Fibroblast of skin of right quadriceps (primary cell): ENCODE measurements at places on chromosomes 2 and 18.

- peak; percentile 83 for DNase-seq
Observed at GRCh38 chr2:207256476-207257207, 90.9 kb upstream of the KLF7 start.

GRCh38 chr18:10006311-10006893 lies 92.6 kb downstream of the VAPA start:
- DNase-seq: peak; percentile 54

DNA sequence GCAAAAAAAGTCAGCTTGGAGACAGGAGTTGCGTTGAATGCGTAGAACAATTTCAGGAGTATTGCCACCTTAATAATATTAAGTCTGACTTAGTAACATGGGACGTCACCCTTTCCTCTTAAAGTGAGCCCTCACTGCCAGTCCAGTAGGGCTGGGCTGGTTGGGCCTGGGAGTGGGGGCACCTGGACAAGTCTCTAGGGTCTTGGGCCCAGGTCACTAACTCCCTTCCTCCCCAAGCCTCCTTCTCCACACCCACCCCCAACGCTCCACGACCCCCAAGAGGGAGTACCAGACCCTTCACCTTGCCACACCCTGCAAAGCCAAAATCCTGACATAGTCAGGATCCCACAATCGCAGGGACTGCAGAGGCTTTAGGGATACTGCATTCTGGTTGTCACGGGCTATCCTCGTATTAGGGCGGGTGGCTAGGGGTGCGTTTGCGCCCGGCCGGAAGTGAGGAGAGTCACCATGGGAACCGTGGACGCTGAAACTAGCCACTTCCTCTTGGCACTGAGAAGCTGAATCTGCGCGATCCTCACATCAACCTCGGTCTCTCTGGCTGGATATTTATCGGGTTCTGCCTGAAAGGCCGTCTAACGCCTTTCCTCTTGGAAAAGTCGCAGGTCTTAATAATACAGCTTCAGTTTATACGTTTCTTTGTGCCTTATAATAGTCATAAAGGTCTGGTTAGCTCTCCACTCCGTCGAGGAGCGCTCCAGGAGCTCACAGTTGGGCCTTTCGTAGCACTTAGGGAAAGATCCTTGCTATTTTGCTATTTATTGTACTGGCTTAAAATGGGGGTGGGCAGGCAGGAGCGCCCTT lies 10.3 kb upstream of the CXXC1 start:
- DNase-seq: peak; percentile 64

DNA sequence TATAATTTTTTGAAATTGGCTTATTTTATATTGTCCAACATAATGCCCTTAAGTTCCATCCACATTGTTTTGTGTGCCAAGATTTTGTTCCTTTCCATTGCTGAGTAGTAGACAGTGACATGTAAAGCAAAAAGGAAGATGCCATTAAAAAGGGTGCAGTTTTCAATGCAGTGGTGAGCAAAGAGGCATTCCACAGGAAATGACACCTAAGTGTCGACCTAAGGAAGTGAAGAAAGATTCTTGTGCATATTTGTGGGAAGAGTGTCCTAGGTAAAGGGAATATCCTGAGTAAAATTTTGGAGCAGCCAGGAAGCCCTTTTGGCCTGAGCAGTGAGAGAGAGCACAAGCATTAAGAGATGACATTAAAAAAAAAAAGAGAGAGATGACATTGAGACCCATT lies 1099.9 kb downstream of the DPP10 start:
- no peak for DNase-seq

DNA sequence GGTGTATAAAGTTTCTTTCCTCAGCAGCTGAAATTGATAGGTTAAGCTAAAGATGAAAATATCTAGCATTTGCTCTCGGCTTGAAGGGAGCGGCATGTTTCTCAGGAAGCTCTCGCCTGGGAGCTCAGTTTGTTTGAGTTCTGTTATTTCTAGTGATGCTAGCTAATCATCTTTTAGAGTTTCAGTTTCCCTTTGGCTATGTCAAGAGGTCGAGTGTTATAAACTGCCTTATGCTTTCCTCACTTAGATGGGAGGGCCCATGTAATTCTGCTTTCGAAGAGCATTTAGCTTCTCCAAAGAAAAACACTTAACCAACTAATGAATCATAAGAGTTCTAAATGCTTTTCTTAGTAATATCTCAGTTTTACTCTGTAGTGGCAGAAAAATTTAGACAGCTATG lies 33.6 kb downstream of the PLCL1 start:
- peak; percentile 18 for DNase-seq

- no peak for DNase-seq
Observed at GRCh38 chr2:96729748-96730147, 10.1 kb downstream of the LMAN2L start.

GRCh38 chr2:18119883-18120282 lies 241.4 kb downstream of the KCNS3 start:
- DNase-seq: peak; percentile 83

- no peak for DNase-seq
Observed at GRCh38 chr2:3243804-3244203, 133.8 kb downstream of the EIPR1 start.

DNA sequence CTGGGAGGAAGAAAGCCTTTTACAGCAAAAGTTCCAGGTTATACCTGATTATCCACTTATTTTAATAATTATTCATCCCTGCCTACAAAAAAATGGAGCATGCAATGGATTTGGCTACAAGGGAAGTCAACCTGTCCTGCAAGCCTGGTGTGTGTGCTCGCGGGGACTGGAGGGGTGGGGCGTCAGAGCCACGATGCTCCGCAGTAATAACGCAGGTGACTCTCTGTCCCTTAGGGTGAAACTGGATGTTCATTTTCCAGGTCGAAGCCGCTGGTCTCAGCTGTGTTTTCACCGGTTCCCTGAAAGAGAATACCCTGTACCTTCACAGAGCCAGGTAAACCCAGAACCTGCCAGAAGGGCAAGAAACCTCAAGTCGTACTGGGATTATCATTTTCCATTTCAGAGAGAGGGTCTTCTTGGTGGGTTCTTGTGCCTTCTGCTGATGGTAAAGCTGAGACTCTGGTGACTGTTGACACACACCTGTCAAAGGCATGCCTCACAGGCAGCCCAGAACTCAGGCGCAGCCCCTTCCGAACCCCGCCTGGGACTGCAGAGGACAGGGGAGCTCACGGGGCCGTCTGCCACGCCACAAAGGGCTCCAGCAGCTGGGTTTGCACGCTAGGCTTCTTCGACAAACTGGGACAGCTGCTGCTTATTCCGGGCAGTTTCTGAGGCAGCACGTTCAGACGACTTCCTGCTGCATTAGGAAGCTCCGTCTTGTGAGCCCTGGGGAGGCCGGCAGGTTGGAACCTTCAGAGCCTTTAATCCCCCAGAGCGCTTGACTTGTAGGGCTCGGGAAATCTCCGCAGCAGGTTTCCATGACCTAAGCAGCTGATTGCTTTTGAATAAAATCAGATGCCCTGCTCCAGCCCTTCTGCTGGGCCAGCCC lies 58.6 kb downstream of the KCNG2 start:
- peak; percentile 7 for DNase-seq

DNA sequence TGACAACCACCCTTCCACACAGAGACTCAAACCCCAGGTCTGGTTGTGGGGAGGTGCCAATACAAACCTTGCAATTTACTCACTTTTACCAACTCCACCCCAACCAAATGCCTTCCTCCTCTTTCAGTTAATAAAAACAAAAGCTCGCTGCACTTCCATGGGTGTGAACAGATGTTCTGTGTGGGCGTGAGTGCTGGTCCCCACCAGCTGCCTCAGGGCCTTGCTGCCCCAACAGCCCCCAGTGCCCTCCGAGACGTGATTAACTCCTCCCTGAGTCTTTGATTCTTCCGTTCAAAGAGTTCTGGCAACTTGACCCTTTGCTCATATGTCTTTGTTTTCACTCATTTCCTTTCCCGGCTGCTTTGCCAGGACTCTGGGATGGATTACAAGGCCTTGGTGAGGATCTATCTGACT lies 258.9 kb upstream of the CXCR4 start:
- no peak for DNase-seq

DNA sequence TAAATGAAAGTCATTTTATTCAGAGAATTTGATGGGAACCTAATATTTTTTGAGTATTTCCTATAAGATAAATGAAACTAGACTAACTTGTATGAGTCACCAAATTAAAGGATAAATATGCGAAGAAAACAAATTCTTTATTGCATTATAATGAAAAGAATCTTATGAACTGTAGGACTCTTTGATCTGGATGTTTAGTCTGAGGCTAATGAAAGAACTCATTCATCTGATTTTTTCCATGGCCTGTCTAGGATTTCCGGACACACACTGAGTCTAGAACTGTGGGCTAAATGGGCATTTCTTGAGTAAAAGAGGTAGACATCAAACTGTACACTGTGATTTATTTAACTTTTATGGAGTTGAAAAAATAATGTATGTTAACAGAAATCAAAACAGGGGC lies 43.0 kb downstream of the ZNF519 start:
- DNase-seq: no peak

GRCh38 chr2:167493862-167494261 lies 605.6 kb downstream of the XIRP2 start:
- DNase-seq: no peak

DNA sequence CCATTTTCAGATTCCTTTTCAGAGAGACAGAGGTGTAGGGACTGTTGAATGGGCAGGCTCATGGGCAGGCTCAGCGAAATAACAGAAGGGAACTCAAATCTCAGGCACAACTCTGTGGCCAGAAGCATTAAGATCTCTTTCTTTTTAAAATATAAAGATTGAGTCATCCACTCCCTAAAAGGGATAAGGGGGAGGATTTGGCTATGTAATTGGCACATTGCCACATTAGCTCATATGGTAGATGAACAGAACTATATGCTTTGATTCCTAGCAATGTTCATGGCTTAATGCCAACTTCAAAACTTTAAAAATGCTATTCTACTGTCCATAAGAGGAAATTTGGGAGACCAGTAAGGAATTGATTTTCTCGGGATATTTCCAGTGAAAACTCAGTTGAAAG lies 53.8 kb upstream of the SLC5A7 start:
- peak; percentile 80 for DNase-seq

DNA sequence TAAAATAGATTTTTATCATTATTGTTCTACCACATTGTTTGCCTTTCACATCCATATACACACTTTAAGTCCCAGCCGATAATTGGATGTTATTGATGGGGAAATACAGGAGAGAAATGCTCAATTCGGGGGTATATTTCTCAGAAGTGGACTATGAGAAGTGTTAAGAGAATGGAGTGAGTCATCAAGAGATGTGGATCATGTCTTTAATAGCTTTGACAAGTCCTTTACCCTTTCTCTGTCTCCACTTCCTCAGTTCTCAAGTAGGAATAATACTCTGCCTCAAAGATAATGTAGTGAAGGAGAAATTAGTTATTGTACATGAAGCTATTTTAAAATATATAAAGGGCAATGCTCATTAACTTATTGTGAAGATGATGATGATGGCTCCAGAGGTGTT lies 1017.6 kb upstream of the PIK3C3 start:
- DNase-seq: no peak

GRCh38 chr2:84846741-84847142 lies 34.1 kb downstream of the TRABD2A start:
- peak; percentile 32 for DNase-seq

DNA sequence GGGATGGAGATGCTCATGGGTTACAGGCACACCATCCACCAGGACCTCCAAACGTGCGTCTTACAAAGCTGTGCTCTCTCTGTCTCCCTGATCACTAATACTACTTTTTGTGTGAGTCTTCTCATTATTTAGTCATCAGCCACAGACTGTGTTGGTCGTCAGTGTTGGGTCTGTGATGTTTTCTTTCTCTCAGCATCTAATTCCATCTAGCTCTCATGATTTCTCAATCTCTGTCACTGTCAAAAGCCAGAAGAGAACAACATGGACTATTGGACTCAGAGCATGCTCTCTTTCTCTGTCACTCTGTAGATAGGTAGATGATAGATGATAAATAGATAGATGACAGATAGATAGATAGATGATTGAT lies 6.0 kb upstream of the ARL4C start:
- DNase-seq: peak; percentile 74

- peak; percentile 25 for DNase-seq
Observed at GRCh38 chr18:55552526-55553189, 35.3 kb downstream of the TCF4 start.

- no peak for DNase-seq
Observed at GRCh38 chr2:36658277-36658748, 38.2 kb upstream of the VIT start.

- no peak for DNase-seq
Observed at GRCh38 chr2:236688563-236689392, 119.2 kb downstream of the ACKR3 start.

DNA sequence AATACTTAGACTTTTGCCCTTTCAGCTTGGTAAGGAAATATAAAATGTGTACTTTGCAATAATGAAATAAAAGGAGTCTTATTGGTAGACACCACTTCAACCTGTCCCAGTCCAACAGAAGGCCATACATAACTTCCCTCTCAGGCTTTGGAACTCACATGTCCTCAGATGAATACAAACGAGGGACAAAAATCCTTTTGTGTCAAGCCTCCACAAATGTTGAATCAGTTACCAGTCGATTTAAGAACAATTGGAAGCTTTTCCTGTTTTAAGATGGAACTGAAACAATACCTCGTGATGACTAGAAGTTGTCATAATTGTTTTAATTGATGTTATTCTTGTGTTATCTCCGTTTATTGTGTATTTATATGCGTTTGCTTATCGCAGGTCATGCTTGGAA lies 385.1 kb upstream of the POU3F3 start:
- no peak for DNase-seq
